AG04449 (cell line): ENCODE measurements at places on chromosomes 1 and 21.

GRCh38 chr1:89873770-89874169 lies 52.9 kb downstream of the LRRC8D start:
- no peak for DNase-seq

- no peak for DNase-seq
Measured at GRCh38 chr1:209720826-209721225, 16.2 kb downstream of the HSD11B1 start.

GRCh38 chr1:37031871-37032270 lies 2.4 kb downstream of the GRIK3 start:
- no peak for DNase-seq

DNA sequence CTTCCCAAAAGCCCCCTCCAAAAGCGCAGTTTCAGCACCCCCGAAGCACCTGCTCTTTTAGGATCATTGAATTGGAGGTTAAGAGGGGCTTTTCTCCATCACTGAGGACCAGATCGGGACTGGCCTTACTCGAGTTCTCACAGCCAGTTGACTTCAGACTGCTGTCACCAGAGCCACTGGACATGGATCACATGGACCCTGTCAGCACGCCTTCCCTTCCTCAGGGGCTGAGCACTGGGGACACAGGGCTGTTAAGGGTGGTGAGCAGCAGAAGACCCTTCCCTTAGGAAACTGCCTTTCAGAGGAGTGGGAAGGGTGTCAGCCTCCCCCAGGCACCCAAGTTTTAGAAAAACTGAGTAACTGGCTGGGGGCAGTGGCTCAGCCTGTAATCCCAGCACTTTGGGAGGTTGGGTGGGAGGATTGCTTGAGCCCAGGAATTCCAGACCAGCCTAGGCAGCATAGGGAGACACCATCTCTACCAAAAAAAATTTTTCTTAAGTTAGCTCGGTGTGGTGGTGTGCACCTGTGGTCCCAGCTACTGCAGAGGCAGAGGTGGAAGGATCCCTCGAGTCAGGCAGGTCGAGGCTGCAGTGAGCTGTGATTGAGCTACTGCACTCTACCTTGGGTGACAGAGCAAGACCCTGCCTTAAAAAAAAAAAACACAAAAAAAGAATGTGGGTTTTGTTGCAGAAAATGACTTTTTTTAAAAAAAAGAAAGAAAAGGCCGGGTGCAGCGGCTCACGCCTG lies 584 bp upstream of the FGR start:
- DNase-seq, result no peak
